Activated CD4-positive, CD25-positive, alpha-beta regulatory T cell (primary cell): ENCODE measurements at places on chromosomes 1 and 21.

- DNase-seq, result no peak
These were observed 12.3 kb downstream of the MACF1 start for GRCh38 chr1:39216771-39217170.

GRCh38 chr1:244022864-244023440 lies 28.1 kb upstream of the ZBTB18 start:
- no peak for DNase-seq

GRCh38 chr1:26021647-26022403 lies at the start of gene EXTL1:
TSS of gene EXTL1 (plus strand) at chr1:26021775. CDS start at chr1:26022647, 872 bp downstream.
- DNase-seq, result no peak

GRCh38 chr1:54497338-54497737 lies 50.7 kb upstream of the ACOT11 start:
- DNase-seq, result no peak

DNA sequence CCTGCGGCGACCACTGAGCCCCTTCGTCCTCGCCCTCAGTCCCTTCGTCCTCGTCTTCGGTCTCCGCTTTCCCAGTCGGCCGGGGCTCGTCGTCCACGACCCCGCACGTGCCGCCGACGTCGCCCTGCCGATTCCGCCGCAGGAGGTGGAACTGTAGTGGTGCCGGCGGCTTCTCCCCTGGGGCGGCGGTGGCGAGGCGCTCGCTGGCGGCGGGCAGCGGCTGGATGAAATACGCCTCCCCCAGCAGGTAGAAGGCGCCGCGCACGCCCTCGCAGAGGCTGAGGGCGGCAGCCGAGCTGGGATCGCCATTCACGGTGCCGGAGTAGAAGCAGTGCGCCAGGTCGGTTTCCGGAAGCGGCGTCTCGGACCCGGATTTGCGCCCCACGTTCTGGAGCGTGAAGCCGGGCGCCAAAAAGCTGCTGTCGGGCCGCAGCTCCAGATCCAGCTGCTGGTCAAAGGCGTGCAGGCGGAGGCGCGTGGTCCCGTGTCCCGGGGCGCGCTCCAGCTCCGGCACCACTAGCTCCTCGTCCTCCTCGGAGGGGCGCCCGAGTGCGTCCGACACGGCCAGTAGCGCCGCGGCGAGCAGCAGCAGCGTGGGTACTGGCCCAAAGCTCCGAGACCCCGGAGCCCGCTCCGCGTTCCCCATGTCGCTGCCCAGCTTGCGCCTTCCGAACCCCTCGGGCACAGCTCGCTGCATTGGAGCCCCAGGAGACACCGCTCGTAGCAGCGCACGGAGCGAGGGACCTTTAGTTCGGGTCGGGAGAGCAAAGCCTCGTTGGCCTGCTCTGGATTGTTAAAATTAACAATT lies 747 bp downstream of the ADAMTS1 start:
- no peak for DNase-seq

DNA sequence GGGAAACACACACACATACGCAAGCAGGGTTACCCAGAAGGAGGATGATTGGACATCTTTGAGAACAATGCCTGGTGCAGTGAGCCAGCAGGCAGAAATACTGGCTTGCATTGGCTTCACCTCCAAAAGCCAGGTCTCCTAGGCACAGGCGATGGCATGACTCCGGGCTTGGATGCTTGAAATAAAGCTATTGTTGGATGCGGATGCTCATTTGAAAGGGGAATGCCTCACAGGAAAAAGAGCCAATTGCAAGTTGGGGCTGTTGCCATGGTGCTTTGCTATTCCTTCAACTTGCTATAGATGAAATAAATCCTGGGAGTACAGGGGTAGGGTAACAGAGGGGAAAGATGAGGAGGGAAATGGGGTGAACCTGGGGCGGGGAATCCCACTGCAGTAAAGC lies 180.7 kb upstream of the SGIP1 start:
- DNase-seq, result no peak

DNA sequence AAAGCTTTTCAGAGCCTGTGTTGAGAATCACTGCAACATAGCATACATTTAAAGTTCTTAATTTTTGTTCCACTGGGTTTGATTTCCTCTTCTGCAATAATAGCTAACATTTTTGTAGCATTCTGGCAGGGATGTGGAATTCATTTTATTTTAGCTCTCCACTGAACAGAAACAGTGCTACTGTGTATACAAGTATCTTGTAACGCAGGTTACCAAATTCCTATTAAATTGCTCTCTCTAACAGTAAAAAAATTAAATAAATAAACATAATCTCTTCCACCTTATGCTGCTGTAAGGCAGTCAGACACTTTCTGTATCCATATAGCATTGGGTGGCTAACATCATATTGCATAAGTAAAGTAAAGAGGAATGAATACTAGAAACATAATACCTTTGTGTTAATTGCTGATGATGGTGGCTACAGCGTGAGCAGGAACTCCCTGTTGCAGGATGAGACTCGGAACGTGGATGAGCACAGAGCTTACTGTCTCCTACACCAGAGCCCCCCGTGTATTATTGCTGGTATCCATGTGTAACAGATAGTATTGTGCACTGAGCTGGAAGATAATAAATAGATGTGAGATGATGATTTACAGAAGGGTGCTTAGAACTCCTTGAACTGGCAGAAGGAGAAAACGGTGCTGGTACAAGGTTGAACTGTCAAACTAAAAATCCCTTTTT lies 276.9 kb upstream of the SNX7 start:
- DNase-seq, result no peak

DNA sequence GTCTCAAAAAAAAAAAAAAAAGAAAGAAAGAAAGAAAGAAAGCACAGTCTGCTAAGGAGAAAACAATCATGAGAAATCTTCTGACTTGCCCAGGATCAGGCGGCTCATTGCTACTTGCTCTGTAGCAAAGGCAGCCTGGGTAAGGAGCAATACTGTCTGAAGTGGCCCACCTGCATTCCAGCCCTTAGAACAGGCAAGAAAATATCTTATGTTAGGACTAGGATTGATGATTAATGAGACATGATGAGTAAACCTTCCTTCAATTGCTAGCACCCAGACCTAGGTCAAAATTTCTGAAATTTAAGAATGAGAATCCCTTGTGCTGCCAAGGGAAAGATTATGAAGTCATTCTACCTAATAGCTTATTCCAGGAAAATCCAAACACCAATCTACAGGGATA lies 140.8 kb downstream of the DSCAM start:
- no peak for DNase-seq

DNA sequence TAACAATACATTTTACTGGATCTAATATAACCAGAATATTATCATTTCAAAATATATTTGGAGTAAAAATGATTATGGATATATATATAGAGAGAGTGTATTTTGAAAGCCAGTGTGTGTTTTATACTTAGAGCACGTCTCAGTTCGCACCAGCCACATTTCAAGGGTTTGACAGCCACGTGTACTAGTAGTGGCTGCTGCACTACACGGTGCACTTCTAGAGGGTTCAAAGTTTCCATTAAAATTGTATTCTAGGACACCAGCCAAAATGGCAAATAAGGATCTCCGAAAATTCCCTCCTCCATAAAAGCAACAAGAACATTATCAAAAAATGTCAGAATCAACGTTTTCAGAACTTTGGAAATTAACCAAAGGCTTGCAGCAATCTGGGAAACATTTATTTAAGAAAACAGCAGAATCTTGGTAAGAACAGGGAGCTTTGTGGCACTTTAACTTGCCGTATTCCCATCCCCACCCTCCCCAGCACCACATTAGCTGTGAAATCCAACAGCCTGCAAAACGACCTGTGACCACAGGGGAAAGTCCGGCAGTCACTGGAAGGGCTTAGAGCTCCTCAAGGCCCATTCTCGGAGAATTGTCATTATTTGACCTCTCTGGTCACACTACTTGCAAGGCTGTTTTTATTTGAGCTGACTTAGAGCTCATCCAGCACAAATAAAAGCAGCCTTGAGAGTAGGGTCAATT lies 33.5 kb upstream of the MRPS6 start:
- no peak for DNase-seq

GRCh38 chr1:157704878-157705277 lies 4.3 kb upstream of the FCRL3 start:
- no peak for DNase-seq

- DNase-seq, result no peak
These were observed 104.0 kb downstream of the BRINP2 start for GRCh38 chr1:177274687-177275211.

- DNase-seq, result no peak
These were observed 6.8 kb downstream of the PKNOX1 start for GRCh38 chr21:42981214-42981523.

DNA sequence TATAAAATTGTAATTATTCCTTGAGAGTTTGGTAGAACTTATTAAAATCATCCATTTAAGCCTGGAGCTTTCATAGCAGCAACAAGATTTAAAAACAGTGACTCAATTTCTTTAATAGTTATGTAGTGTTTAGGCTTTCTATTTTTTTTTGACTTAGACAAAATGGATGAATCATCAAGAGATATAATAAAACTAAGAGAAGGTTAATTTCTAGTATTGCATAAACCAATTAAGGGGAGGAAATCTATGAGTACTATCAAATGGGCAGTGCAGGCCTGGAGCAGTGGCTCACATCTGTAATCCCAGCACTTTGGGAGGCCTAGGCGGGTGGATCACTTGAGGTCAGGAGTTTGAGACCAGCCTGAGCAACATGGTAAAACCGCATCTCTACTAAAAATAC lies 416.3 kb upstream of the USP24 start:
- DNase-seq, result no peak

DNA sequence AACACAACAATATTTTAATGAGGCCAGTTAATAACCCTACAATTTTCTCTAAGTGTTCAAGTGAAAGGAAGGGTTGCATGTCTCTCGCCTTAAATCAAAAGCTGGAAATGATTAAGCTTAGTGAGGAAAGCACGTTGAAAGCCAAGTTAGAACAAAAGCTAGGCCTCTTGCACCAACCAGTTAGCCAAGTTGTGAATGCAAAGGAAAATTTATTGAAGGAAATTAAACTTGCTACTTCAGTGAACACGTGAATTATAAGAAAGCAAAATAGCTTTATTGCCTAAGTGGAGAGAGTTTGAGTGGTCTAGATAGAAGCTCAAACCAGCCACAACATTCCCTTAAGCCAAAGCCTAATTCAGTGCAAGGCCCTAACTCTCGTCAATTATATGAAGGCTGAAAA lies 135.6 kb downstream of the DUSP10 start:
- no peak for DNase-seq
